ENCODE measurements at places on chromosomes 4 and X.

DNA sequence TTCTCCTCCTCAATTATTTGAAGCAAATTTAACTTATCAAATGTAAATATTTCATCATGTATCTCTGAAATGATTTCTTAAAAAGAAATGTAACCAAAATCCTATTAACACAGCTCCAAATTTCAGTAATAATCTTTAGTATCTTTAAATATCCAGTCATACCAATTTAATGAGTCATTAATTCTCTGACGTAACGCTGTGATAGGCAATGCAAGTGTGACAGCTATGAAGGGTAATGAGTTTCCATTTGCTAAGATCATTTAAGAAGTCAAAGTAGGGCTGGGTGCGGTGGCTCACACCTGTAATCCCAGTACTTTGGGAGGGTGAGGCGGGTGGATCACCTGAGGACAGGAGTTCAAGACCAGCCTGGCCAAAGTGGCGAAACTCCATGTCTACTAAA lies 15.6 kb downstream of the RPS3A start:
- no peak for DNase-seq

- DNase-seq, result no peak
Measured at GRCh38 chr4:44415251-44415650, 33.4 kb downstream of the KCTD8 start.

DNA sequence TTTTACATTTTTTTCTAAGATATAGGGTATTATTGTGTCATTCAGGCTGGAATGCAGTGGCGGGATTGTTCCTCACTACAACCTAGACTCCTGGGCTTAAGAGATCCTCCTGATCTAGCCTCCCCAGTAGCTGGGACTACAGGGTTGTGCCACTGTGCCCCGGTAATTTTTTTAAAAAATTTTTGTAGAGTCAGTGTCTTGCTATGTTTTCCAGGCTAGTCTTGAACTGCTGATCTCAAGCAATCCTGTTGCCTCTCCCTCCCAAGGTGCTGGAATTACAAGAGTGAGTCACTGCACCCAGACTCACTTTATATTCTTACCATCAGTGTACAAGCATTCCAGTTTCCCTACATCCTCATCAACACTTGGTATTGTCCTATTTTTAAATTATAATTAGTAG lies 156.4 kb upstream of the GYPA start:
- no peak for DNase-seq

DNA sequence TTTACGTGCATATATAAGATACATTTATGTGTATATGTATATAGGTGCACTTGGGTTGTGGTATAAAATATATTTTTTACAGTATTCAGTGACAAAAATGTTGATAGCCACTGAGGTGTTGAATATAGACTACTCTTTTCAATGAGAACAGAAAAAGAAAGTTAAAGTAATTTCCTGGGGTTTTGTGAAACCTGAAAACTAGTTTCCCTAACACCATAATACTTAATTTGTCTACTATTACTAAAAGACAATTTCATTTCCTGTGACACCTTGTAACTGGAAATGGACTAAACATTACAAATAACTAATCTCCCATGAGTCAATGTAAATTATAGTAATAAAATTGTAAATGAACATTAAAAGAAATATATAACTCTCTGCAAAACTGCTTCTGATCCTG lies 32.0 kb upstream of the MAP9 start:
- DNase-seq, result no peak

GRCh38 chr4:140884431-140885058 lies 128.4 kb upstream of the TBC1D9 start:
- DNase-seq, result no peak

DNA sequence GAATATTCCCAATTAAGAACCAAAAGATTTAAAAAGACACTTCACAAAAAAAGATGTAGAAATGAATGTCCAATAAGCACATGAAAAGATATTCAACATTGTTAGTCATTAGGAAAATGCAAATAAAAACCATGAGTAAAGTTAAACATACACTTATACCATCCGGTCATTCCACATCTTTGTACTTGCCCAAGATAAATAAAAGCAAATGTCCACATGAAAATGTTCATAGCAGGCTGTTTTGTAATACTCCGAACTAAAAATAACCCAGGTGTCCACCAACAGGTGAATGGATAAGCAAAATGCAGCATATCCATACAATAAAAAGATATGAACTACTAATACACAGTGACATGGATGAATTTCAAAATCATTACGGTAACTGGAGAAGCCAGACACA lies 28.6 kb upstream of the ZCCHC4 start:
- DNase-seq, result no peak

GRCh38 chr4:186172546-186172945 lies 18.8 kb upstream of the CYP4V2 start:
- no peak for DNase-seq

GRCh38 chr4:53620956-53621355 lies 29.7 kb upstream of the LNX1 start:
- DNase-seq, result no peak

DNA sequence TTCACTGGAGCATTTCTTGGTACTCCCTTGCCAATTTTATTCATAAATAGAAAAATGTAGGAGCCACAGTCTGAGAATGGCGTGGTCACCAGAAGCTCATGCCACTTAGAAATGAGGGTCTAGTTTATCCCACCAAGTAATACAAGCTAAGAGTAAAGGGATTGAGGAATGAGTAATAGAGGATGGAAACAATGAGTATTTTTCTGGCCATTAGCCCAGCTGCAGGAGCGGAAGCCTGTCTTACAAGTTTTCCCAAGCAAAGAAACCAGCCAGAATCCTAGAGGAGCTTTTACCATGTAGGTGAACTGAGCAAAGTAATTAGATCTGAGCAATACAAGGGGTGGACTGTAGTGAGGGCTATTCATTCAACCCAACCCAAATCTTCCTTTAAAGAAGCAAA lies 160.7 kb upstream of the NPY2R start:
- DNase-seq, result no peak

DNA sequence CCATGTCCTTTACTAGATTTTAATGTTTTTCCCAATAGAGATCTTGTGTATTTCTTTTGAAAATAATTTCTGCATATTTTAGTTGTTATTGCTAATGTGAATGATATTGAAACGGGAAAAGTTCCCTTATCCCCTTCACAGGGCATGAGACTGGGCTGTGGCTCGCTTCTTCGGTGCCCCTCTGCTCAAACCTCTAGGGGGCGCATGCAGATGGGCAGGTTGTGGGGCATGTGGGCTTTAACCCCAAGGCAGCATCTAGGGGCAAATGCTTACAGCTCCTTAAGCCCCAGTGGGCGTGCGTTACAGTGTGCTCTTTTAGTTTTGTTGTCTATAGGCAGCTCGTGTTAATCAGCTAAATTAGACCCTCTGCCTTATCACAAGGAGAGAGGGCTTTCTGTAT lies 194.7 kb downstream of the OPHN1 start:
- no peak for DNase-seq

All from activated gamma-delta T cell (primary cell).